HT-29 (cell line): ENCODE measurements at places on chromosomes 2 and 18.

DNA sequence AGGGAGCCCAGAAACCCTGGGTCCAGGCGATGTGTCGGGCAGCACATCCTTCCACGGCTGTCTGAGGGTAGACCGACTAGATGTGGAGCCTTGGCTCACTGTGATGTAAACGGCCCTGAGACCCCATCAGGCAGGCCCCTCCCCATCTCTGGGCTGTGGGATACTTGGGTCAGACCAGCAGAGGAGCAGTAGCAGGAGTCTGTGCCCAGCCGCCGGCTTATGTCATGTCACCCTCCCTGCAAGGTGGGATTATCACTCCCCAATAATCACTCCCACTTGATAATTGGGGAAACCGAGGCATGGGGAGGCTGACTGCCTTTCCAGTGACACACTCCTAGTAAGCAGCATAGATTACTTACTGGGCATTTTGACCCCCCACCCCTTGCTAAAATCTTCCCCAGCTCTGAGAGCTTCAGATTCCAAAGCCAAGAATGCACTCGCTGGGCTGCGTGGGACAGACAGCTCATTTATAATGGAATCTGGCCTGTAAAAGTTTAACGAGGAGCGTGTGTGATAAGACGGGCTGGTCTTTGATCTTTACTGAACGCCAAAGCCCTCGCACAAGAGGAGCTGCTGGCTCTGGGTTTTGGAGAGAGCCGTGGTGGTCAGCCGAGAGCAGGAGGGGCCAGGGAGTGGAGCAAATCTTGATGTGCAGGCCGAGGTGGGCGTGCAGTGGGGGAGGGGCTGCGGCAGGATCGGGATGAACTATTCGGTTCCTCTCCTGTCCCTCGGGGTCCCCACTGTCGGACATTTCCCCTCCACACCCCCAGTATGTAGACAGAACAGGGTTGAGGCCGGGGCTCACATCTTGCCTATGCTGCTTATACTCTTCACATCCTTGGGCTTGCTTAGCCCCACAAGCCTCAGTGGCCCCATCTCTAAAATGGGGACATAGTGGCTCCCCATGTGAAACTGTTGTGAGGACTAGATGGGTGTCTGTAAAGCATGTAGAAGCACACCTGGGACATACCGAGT is 200.0 kb downstream of the GLI2 start:
- peak; percentile 84 for DNase-seq

GRCh38 chr2:239081622-239082021 is 233.7 kb downstream of the TWIST2 start:
- DNase-seq: no peak

GRCh38 chr2:220893411-220893810 is 678.7 kb downstream of the EPHA4 start:
- no peak for DNase-seq

GRCh38 chr18:55927831-55928230 is 339.8 kb upstream of the TCF4 start:
- no peak for DNase-seq

DNA sequence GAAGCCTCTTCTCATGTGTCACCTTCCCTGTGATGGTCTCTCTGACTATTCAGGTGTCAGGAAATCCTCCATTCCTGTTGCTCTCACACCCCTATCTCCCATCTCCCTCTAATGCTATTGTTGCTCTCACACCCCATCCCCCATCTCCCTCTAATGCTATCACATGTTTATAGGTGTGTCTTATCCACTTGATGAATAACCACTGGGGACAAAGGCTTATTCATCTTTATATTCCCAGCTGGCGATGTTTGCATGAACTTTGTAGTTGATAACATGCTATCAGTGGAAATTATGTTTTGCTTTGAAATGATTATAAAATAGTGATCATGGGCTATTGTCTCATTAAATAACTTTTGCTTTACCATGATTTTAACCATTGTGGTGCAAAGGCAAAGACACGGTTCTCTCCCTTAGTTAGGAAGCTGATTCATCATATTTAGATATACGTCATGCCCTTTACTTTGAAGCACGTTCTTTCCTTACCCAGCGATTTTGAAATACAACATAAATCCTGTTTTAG is 220.5 kb downstream of the PMAIP1 start:
- no peak for DNase-seq

GRCh38 chr2:65299246-65299645 is 71.6 kb downstream of the ACTR2 start:
- no peak for DNase-seq

- no peak for DNase-seq
Observed at GRCh38 chr2:112827604-112828185, 8.9 kb downstream of the IL1B start.

DNA sequence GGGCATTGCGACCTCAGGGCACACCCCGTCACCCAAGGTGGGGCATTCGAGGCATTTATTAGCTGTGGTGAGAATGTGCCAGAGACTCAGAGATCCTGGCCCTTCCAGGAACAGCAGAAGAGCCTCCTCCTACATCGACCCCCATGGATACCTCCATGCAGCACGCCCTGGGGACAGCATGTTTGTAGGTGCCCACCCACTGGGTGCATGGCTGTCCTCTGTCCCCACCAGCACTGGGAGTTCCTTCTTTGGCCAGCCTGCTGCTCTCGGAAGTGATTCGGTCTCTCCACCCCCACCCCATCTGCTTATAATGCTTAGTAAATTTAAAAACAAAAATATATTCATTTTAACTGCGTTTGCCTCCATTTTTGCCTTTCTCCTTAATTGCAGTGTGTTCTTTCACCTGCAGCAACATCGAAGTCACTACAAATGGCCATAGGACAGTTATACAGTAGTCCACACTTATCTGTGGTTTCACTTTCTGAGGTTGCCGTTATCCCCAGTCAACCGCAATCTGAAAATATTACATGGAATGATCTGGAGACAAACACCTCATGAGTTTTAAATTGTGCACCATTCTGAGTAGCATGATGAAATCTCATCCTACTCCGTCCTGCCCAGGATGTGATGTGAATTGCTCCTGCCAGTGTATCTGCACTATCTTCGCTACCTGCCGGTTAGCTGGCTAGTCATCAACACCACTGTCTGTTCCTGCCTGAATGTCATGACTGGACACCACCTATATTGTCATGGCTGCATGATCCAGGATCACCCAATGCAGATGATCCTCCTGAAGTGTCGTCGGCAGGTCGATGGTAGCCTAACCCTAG is 29.6 kb upstream of the ZCCHC2 start:
- DNase-seq: no peak

GRCh38 chr2:111167076-111167862 is 46.6 kb downstream of the BCL2L11 start:
- no peak for DNase-seq

DNA sequence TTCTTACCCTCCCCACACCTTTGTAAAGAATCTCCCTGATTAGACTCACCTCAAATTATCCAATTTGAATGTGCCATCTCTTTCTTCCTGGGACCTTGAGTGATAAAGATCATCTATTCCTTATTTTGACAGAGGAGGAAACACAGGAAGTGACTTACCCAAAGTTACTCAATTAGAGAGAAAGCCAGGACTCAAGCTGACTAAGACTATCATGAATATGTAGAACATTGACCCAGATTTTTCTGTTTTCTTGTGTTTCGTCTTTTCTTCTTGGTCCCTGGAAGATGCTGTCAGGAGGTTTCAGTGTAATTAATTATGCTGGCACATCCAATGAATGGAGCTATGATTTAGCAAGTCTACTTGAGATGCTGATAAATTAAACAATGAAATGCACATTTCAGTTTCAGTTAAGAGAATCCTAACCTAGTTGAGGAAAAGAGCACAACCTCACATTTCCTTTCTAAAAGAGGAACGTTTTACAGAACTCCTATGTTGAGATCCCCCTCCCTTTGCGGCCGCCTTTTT is 380.4 kb downstream of the CLIP4 start:
- DNase-seq: no peak

GRCh38 chr2:169184074-169184473 is 114.7 kb downstream of the DHRS9 start:
- no peak for DNase-seq

DNA sequence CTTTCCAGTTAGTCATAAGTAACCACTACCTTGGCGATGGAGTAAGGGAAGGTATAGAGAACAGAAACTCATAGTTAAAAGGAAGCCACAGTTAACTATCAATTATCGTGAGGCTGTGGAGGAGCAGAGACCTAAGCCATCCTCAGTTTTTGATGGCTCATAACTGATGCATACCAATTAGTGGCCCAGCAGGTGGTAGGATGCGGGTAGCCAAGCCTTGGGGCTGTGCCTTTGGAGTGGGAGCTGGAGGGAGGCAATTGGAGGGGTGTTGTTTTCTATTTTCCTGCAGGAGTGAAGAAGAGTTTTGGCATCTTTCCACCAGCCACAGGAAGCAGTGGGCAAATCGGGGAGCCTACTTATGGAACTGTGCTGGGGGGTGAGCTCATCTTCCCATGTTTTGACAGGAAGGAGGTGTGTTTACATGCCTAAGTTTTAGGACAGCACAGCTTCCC is 194.8 kb downstream of the TPGS2 start:
- no peak for DNase-seq

DNA sequence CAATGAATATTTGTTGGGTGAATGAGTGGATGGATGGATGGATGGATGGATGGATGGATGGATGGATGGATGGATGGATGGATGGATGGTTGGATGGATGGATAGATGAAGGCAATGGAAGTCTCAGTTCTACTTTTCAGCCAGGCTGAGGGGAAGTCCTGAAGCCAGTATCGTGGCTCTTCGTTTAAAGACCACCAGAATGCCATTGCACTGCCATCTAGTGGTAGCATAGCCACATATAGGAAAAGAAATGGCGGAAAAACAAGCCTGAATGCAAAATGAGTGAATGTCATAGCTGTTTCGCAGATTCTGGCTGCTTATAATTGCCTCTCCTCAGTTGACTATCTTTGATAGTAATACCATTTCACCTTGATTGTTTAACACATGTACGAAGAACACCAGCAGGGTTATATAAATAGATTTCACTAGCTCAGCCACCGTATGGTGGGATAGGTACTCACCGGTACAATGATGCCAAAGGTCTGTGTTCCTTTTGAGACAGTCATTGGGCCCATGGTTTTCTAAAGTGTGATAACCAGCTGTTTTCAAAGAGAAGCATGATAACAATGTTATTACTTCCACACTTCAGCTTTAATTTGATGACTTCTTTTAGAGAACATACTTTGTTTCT is 62.3 kb upstream of the GREB1L start:
- peak; percentile 73 for DNase-seq

- DNase-seq: no peak
Observed at GRCh38 chr2:20370191-20370590, 19.5 kb upstream of the PUM2 start.

DNA sequence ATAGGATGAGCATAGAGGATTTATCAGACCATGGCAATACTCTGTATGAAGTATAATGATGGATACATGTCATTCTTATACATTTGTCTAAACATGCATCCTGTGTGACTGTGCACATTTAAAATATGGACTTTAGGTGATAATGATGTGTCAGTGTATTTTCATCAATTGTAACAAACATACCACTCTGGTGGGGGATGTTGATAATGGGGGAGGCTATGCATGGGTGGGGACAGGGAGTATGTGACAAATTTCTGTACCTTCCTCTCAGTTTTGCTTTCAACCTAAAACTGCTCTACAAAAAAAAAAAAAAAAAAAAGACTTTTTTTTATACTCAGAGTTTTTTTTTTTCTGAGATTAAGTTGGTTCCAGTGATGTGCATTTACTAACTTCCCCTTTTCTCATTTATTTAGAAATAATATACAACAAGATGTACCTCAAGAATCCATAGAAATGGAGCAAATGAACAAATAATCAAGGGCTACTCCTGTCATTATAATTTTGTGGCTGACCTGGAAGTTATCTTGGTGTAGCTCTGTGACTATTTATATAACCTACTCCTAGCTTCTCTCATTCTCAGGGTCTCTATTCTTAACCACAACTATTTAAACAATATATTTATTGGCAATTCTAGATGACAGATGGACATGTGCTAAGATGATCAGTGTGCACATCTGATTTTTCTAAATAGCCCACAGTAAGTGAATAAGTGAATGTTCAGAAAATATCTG is 108.9 kb upstream of the ITGA4 start:
- DNase-seq: no peak

DNA sequence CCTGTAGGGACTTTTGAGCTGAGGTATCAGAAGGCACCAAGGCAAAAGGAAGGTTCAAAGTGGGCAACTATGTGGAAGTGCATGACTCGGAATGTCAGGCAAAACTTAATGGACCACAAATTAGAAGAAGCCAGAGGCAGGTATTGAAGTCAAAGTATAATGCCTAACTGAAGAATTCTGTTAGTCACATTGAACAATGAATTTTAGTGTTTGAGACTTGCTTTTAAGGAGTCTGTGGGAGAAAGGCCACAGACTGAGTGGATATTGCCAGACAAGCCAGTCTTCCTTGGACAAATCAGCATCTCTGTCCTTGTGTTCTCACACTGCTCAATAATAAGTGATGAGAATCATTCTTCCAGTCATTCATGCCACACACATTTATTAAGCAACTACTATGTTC is 498.9 kb downstream of the STK39 start:
- DNase-seq: no peak

- peak; percentile 55 for DNase-seq
Observed at GRCh38 chr2:218074031-218074430, 5.0 kb downstream of the RUFY4 start.

- DNase-seq: no peak
Observed at GRCh38 chr2:47129191-47129706, 25.9 kb downstream of the STPG4 start.

- DNase-seq: peak; percentile 75
Observed at GRCh38 chr2:170929686-170930050, 615 bp downstream of the GORASP2 start.

DNA sequence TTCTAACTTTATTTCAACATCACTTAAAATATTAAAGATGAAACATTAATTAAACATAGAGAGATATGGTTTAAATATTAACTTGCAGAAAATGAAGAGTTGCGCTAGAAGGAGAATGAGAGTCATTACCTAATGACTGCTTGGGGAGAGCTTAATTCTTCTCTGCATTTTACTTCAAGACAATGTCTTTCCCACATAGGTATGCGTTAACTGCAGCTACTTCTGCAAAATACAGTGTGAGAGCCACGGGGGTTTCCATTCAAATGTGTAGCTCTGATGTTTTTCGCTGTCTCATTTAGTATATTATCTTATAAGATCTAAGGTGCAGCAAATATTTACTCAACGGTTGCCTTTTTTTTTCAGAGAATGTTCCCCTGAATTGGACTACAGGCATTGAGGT is 126.7 kb downstream of the TMX3 start:
- DNase-seq: no peak

DNA sequence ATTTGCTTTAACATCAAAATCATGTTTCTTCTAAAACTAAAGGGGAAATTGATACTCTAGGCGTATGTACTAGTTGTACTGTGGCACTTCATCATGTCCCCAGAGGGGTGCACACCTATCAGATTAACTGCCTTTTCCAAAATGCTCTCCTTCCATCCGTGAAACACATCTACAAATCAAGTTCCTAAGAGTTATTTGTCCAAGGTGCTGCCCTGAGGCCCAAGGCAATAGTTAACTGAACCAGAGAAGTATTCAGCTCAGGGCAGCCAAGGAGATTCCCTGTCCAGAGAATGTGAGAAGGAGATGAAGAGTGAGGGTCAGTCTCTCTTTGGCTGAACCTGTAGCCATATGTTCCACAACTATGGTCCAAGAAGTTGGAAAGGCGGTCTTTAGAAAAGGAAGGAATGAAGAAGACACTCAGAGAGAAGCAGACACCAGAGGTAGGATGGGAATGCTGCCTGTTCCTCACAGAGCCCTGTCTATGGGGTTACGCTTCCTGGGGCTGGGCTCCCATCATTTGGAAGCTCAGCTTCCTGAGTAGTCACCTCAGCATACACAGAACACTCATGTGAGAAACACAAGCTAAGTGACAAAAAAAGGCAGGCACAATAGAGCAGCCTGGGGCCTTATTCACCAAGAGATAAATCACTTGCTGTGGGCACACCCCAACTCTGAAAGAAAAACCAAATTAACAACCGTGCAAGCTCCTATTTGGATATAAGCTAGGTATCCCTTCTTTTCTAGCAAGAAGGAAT is 55.6 kb downstream of the ANKRD44 start:
- DNase-seq: no peak
